Osteocyte (in vitro differentiated cells): ENCODE measurements at places on chromosomes 16 and 17. TPM values are rescaled to one million over a fixed set of nuclear protein-coding genes. Genes with fewer than 3 reads are reported as not detected.

DNA sequence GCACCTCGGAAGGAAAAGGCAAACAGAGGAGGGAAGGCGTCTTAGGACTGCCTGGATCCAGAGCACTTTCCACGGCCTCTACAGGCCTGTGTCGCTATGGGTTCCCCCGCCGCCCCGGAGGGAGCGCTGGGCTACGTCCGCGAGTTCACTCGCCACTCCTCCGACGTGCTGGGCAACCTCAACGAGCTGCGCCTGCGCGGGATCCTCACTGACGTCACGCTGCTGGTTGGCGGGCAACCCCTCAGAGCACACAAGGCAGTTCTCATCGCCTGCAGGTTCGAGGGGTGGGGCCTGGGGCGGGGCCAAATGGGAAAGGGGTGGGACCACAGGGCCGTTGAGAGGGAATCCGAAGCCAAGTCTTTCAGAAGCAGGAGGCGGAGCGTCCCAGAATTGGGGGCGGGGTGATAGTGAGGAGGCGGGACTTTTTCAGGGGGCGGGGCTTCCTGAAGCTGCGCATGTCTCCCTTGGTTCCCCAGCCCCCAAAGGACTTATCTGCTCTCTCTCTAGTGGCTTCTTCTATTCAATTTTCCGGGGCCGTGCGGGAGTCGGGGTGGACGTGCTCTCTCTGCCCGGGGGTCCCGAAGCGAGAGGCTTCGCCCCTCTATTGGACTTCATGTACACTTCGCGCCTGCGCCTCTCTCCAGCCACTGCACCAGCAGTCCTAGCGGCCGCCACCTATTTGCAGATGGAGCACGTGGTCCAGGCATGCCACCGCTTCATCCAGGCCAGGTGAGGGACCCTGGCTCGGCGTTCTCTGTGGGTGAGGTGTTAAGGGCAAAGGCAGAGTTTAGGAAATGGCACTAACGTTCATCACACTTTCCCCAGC lies 939 bp downstream of the BCL6B start:
- DNase-seq: no peak

- no peak for DNase-seq
Measured at GRCh38 chr16:78513838-78514237, 414.4 kb downstream of the WWOX start.

The ZNF385C gene
- total RNA-seq: 0.16 TPM in 1 of 2 replicates, not detected in the other

DNA sequence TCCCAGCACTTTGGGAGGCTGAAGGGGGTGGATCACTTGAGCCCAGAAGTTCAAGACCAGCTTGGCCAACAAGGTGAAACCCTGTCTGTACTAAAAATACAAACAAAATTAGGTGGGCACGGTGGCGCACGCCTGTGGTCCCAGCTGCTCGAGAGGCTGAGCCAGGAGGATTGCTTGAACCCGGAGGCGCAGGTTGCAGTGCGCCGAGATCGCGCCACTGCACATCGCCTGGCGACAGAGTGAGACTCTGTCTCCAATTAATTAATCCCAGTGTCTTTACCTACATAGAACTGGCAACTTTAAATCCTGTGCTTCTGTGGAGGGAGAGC lies 1.5 kb upstream of the ELOB start:
- DNase-seq: no peak
